ENCODE measurements at places on chromosomes 5 and 9.

- no peak for DNase-seq
Observed at GRCh38 chr9:108399851-108400250, 455.9 kb downstream of the ACTL7B start.

DNA sequence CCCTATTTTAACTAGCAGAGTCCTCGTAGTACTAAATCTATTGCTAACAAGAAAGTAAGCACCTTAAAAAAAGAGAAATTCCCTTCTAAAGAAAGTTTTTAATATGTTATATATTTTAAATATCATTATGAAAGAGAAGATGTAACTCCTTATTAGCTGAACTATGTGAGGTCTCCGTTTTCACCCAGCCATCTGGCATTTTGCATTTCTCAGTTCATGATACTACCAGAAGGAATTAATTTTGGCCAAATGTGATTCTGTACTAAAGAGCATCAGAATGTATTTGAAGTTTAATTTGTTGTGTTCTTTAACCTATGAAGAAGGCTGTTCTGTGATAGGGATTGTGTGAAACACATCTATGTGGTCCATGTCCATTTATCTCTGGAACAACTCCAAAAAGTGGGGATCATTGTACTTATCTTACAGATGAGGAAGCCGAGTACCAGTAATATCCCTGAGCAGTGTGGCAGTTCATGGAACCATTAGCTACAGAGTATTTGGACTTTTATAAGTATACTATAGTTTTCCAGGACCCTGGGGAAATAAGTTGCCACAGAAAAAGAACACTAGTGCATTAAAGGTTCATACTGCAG, 29.8 kb downstream of the TNFAIP8 start:
- no peak for DNase-seq

DNA sequence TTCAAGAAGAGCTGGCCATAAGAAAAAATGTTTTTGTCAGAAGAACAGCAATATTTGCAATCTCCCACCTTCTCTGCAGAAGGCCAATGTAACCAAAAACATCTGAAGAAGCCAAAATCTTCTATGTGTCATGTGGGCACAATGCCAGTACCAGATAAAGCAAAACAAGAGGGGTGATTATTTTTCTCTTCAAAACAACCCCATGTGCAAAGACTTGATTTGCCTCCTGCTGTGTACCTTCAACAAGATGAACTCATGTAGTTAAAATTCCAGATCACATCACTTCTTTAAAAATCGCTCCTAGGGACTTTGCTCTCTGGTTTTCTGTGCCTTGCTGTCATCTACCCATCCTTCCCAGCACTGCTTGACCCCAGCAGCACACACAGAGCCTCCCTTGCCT, 134.0 kb upstream of the MAP3K1 start:
- no peak for DNase-seq

GRCh38 chr9:68933434-68934328, 80.2 kb downstream of the PRKACG start:
- peak; percentile 6 for DNase-seq

GRCh38 chr9:89687188-89687587, 82.4 kb downstream of the GADD45G start:
- DNase-seq, result no peak

Data from MV-4-11 (cell line).